ENCODE measurements at places on chromosomes 13 and 19.

DNA sequence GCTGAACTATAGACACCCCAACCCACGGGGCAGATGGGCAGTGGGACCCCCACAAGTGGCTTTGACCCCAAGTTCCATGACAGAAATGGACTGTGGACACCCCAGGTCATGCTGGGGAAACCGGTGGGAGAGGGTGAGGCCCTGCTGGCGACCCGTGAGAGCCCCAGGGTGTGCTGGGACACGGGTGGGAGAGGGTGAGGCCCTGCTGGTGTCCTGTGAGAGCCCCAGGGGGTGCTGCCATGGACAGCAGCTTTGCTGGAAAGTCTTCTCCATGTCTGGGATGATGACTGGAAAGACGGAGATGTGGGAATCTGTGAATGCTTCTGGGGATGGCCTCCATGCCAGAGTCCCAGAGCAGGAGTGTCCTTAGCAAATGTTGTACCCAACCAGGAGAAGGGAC lies 148.4 kb downstream of the URI1 start:
- no peak for DNase-seq

DNA sequence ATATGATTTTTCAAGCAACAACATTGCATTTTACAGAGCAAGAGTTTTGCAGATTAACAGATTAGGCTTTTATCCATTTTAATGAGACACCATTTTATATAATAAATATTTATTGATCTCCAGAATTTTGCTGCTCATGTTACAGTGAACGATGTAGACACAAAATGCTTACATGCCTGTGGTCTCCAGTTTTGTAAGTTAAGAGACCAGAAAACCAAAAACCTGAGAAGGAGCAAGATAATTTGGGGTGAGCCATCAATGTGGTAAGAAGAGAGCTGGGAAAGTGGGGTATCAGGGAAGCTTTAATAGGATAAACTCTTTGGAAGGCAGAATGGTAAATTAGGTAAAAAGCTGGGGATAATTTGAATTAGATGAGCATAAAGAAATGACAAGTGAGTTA lies 2100.5 kb upstream of the PCDH20 start:
- DNase-seq, result no peak

GRCh38 chr13:112229445-112229844 lies 146.7 kb upstream of the SPACA7 start:
- no peak for DNase-seq

GRCh38 chr19:3397266-3398022 lies 31.1 kb downstream of the NFIC start:
- no peak for DNase-seq
